ENCODE measurements at places on chromosomes 7 and 10. TPM values are rescaled to one million over a fixed set of nuclear protein-coding genes. Genes with fewer than 3 reads are reported as not detected.

VWDE gene
- total RNA-seq, result 1.1 TPM

SPOCK2 gene
- total RNA-seq, result not detected

SLC18A3 gene
- not detected for total RNA-seq

PCGF5 gene
- 34.0 TPM for total RNA-seq

ZNF37A gene
- 11.5 TPM for total RNA-seq

ATRNL1 gene
- 1.2 TPM for total RNA-seq

HMX2 gene
- total RNA-seq, result 0.06 TPM

LSM8 gene
- 56.7 TPM for total RNA-seq

Measured in HT1080 (cell line).